Head of caudate nucleus (tissue), 42 donors: ENCODE measurements at places on chromosomes 11 and 22.
A peak's percentile ranks its signal among the peaks of the same experiment; 100 is the strongest.

- no peak for DNase-seq
Observed at GRCh38 chr11:45805305-45806071, 539 bp downstream of the SLC35C1 start.

DNA sequence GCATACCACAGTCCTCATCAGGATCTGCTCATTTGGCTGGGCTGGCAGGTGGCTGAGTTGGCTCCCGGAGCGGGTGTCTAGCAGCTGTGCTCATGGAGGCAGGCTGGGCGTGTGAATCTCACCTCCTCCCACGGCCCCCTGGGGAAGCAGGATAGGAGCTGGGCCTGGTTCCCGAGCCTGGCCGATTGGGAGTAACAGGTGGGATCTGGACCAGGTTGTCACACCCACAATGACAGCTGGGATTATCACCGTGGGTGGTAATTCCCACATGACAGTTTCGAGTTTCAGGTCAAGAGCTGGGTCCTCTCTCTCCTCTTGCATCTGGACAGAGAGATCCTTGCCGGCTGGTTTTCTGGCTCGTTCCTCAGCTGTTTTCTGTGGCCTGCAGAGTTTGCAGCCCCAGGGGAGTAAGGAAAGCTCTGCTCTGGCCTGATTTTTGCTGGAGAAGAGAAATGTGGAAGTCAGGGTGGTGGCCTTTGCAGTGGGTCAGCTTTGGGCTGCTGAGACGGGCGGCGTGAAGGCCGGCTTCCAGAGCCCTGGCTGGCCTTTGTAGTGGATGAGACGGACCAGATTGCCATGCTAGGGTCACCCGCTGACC is 57.0 kb downstream of the BCR start:
- DNase-seq, result peak; percentile 46

GRCh38 chr22:48772286-48772907 is 1055.3 kb downstream of the BRD1 start:
- peak; percentile 17 for DNase-seq

- peak; percentile 44 for DNase-seq
Observed at GRCh38 chr11:124669193-124669592, 4.3 kb downstream of the SIAE start.

DNA sequence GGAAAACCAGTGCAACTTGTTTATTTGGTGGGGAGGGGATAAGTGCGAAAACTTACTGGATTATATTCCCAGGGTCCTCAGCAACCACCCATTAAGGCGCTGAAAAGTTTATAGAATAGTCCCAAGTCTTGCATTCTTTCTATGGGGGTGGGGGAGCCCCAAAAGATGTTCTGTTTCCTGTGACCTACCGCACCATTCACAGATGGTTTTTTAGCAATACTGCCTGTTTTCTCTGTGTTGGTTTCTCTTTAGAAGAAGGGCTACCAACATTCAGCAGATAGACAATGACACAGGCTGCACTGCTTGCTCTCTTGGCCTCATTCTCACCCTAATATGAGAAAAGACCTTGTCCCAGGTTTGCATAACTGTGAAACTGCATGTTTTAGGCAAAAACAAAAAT is 86.5 kb downstream of the FAM76B start:
- DNase-seq, result no peak

DNA sequence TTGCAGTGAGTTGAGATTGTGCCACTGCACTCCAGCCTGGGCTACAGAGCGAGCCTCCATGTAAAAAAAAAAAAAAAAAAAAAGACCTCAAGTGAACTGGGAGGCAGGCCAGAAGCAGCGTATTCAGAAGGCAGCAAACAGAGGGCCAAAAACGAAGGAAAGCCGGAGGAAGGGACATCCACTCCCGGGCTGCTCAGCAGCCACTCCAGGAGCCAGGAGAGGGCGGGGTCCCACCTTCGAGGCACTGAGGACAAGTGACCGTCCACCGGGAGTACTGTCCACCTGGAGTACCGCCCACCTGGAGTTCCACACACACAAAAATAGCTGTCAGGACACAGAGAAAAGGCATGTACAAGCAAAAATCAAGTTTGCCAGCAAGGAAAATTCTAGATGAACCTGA is 5.5 kb downstream of the TOLLIP start:
- no peak for DNase-seq

DNA sequence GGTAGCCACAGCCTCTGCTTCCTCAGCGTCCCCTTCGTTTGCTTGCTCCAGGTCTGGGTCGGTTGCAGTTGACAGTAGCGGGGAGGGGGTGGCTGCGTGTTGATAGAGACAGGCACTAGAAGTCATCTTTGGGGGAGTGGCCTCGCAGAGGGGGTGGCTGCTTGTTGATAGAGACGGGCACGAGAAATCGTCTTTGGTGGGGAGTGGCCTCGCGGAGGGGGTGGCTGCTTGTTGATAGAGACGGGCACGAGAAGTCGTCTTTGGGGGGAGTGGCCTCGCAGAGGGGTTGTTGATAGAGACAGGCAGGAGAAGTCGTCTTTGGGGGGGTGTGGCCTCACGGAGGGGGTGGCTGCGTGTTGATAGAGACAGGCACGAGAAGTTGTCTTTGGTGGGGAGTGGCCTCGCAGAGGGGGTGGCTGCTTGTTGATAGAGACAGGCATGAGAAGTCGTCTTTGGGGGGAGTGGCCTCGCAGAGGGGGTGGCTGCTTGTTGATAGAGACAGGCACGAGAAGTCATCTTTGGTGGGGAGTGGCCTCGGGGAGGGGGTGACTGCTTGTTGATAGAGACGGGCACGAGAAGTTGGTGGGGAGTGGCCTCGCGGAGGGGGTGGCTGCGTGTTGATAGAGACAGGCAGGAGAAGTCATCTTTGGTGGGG is 328.3 kb downstream of the TBC1D22A start:
- DNase-seq, result no peak

DNA sequence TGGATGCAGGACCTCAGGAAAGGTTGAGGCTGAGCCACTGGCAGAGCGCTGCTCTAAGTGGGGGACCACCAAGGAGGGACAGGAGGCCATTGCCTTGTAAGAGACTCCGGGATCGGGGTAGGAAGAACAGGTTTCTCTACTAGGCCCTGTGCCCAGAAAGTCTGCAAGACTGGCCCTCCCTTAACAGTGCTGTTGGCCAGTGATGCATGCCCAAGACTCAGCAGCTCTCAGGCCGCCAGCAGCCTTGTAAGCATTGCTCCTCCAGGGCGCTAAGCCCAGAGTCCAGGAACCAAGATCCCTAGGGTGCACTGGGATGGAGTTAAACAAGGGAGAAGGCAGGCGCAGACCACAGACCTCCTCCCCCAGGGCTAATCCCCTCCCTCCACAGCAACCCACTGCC is 39.3 kb upstream of the PANX1 start:
- DNase-seq, result no peak

- no peak for DNase-seq
Observed at GRCh38 chr22:39299829-39300178, 19.6 kb downstream of the RPL3 start.

DNA sequence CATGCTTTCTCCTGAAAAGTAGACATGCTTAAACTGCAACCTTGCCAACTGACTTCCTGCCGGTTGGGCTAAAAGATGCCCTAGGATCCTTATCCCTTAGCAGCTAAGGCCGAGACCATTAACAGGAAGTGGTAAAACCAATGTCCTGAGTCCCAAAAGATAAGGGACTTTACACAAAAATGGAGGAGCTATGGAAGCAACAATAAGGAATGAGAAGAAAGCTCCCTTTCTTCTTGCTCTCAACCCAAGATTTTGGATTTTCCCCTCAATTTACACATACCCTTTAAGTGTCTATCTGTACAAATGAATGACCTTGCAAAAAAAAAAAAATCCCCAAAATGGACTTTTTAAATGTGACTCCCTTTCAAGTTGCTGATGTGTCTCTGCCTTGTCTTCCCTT is 11.1 kb downstream of the MRPL17 start:
- DNase-seq, result no peak

- peak; percentile 45 for DNase-seq
Observed at GRCh38 chr11:61777234-61778090, 14.9 kb downstream of the TMEM258 start.

DNA sequence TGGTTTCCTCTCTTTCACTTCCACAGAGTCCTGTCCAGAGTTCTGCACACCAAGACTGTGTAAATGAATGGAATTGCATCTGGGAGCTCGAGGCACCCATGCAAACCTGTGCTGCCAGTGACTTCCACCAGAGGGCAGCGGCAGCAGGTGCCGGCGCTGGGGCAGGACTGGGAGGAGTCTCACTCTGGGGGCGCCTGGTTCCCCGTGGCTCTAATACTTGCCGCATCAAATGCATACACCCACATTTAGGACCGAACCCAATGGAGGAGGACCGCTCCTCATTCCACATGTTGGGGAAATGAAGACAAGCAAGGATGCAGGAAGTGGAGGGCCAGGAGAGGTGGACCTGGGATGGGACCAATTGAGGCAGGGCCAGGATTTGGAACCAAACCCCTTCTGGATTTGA is 1.1 kb upstream of the CD6 start:
- DNase-seq, result peak; percentile 72

DNA sequence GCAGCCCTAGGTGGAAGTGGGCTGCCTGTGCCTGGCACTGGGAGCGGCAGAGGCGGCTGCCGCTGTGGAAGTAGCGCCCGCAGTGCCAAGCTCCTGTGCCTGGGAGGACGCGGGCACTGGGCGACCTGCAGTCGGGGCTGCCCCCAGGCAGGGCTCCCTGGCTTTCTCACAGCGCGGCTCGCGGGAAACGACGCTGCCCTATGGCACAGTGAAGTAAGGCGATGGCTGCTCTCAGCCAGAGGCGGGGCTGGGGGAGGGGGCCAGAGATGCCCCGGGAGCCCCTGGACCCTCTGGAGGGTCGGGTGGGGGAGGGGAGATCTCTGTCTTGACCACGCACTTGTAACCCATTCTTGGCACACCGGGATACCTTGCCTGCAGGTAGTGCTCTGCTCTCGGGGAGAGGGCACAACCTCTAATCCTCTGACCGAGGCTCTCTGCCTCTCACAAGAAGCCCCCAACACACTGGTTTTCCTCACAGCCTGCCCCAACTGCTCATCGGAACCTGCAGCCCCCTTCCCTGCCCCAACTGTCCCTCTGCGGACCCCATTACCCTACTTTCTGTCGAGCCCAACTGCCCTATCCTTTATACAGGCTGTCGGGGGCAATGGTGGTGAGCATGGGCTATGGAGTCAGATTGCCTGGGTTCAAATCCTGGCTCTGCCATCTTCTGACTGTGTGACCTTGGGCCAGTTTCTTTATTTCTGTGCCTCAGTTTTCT is 32.2 kb upstream of the TRIM29 start:
- DNase-seq, result no peak

GRCh38 chr11:30876663-30877396 is 290.7 kb upstream of the MPPED2 start:
- DNase-seq, result no peak

DNA sequence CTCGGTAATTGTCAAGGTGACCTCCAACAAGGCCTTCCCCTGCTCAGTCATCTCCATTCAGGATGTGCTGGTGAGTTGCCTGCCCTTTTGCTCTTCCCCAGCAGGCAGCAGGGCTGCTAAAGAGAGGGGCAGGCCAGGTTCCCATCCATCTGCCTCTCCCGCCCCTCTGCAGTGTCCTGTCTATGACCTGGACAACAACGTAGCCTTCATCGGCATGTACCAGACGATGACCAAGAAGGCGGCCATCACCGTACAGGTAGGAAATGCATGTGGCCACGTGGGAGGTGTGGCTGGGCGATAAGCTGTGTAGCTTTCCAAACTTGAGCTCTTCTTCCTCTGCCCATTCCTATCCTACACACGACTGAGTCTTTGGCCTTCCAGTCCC is 4.0 kb downstream of the SIDT2 start:
- DNase-seq, result no peak

DNA sequence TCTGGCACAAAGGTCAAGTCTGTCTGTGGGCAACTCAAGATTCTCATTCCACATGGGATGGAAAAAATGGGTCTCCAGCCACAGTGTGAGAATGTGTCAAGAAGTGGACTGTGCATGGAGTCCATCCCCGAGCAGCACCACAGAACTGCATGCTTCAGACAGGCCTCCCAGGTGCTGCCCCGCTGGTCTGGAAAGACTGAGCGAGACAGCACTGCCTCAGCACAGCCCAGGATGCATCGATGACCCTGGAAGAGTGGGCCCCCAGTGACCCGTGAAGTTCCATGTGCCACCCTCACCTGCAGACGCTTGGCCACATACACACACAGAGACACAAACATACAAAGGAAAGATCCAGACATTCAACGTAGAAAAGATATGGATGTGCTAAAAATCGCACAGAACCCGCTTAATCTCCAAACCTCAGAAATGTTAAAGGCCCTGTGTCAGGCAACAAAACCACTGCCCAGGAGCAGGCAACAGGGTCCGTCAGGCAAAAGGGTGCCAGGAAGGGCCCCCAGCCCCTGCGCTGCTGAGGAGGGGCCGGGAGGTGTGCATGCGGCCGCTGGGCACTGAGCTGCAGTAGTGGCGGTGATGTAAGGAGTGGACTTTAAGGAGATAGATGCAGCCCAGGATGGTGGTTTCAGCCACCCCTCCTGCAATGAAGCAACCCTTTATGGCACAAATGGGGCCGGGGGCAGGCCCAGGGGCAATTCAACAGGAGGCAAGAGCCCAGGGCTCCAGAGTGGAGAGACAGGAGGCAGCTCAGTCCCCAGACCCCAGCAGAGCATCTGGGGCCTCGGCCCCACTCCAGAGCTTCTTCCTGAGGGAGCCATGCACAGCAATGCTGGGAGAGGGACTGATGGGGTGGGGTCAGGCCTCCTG is 84.7 kb downstream of the DGCR2 start:
- DNase-seq, result no peak

DNA sequence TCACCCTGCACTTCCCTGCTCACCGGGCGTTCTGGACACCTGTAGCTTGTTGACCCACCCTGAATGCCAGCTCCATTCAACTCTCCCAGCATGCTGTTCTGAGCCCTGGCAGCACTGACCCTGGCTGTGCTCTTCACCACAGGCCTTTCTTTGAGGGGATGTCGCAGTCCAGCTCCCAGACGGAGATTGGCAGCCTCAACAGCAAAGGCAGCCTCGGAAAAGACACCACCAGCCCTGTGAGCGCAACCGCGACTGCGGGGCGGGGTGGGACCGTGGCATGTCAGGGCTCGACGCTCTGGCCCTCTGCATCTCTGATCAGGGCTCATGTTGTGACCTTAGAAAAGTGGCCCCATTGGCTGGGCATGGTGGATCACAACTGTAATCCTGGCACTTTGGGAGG is 47.4 kb upstream of the RAB1B start:
- no peak for DNase-seq

- no peak for DNase-seq
Observed at GRCh38 chr11:81749245-81749644, 984.4 kb downstream of the FAM181B start.

GRCh38 chr11:46977038-46977813 is 40.7 kb downstream of the CSTPP1 start:
- DNase-seq, result peak; percentile 50

DNA sequence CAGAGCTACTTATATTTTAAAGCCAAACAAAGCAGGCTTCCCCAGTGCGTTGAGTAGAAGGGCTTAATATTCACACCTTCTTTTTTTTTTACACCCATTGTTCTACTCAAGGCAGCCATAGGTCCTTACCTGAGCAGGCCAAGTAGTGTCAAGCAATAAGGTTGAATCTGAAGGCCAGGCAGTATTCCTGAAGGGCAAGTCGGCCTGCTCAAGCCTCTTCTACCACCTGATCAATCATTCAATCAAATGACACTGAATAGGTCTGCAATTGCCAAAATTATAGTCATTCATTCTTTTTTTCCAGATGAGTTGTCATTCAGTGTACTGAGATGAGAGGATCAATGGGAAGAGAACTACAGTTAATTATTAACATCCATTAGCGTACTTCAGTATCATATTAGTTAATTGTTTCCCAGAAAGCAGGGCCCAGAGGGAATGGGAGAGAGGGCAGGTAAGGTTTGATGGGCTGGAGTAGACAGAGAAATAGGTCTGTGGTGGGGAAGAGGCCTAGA is 11.9 kb upstream of the PPP2R1B start:
- no peak for DNase-seq
